ENCODE measurements at places on chromosomes 13 and 19. TPM values are rescaled to one million over a fixed set of nuclear protein-coding genes. Genes with fewer than 3 reads are reported as not detected.

DNA sequence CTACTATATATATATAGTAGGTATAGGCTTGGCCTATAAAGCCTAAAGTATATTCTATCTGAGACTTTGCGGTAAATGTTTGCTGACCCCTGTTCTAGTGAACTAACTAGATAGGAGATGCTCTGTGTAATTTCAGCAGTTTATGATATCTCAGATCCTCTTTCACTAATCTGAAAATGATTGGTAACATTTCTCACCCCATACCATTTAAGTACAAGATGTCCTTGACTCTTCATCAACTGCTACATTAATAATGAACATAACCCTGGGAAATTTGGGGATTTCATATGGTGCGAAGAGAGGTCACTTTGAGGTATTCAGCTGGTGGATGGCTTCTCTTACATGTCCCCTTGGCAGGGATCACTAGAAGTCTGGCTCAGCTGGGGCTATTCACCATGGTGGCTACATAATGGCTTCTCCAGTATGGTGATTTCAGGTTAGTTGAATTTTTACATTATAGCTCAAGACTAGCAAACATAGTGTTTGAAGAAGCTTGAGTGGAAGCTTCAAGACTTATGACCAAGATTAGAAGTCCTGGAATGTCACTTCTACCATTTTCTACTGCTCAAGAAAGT is 103.6 kb upstream of the MYCBP2 start:
- DNase-seq, result no peak
- peaks cover 11% of the 10 kb centered on the region for H3K4me1 ChIP-seq
- H3K27ac ChIP-seq, result no peak overlapping the region
- no peaks in the 10 kb centered on the region for H3K27me3 ChIP-seq
- H3K4me3 ChIP-seq, result no peak overlapping the region

- no peak for DNase-seq
- H3K4me3 ChIP-seq, result no peak overlapping the region
- no peak overlapping the region for H3K27ac ChIP-seq
- no peaks in the 10 kb centered on the region for H3K4me1 ChIP-seq
Measured at GRCh38 chr13:98427331-98427995, 149.4 kb downstream of the STK24 start.

- H3K4me3 ChIP-seq, result no peak overlapping the region
- H3K36me3 ChIP-seq, result no peaks in the 10 kb centered on the region
- no peak for DNase-seq
- no peaks in the 10 kb centered on the region for H3K4me1 ChIP-seq
- H3K27me3 ChIP-seq, result no peaks in the 10 kb centered on the region
Measured at GRCh38 chr19:54551293-54551692, 22.3 kb upstream of the LILRA2 start.

GRCh38 chr19:56109226-56109625 is 11.9 kb downstream of the ZNF787 start:
- no peaks in the 10 kb centered on the region for H3K4me1 ChIP-seq
- H3K27ac ChIP-seq, result peak overlapping the region; percentile 29
- H3K36me3 ChIP-seq, result peaks cover 11% of the 10 kb centered on the region
- no peaks in the 10 kb centered on the region for H3K27me3 ChIP-seq
- no peak for DNase-seq

DNA sequence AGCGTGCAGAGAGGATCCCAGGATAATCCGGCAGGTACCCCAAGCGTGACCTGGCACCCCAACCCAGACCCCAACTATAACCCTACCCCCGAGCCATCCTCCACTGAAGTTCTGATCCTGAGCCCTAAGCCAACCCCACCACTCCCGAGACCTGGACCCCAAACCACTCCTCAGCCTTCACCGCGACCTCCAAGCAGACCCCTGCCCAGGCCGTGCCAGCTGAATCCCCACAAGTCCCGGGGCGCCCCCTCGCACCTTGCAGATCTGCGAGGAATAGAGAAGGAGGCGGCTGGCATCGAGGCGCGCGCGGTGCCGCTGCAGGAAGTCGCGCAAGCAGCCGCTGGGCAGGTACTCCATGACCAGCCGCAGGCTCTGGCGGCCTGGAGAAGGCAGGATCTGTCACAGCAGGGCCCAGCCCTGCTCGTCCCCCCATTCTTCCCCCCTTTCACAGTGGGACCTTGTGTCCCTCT is 10.1 kb upstream of the INSL3 start:
- no peaks in the 10 kb centered on the region for H3K36me3 ChIP-seq
- H3K27ac ChIP-seq, result no peak overlapping the region
- H3K27me3 ChIP-seq, result no peaks in the 10 kb centered on the region
- H3K4me1 ChIP-seq, result no peaks in the 10 kb centered on the region

DNA sequence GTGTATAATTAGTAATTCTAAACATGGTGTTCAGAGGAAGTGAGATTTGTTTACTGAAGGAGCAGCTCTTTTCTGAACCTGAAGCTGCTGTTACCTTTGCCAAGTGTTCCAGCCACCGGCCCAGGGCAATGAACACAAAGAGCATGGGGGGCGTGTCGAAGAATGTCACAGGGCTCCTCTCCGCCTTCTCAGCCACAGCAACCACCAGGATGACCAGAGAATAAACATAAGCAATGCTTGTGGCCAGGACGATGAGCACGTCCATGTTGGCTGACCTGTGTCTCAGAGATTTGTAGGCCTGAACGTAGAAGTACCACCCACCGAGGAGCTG is 53.1 kb downstream of the ATP7B start:
- no peaks in the 10 kb centered on the region for H3K27me3 ChIP-seq
- no peak overlapping the region for H3K27ac ChIP-seq
- no peaks in the 10 kb centered on the region for H3K4me1 ChIP-seq

DNA sequence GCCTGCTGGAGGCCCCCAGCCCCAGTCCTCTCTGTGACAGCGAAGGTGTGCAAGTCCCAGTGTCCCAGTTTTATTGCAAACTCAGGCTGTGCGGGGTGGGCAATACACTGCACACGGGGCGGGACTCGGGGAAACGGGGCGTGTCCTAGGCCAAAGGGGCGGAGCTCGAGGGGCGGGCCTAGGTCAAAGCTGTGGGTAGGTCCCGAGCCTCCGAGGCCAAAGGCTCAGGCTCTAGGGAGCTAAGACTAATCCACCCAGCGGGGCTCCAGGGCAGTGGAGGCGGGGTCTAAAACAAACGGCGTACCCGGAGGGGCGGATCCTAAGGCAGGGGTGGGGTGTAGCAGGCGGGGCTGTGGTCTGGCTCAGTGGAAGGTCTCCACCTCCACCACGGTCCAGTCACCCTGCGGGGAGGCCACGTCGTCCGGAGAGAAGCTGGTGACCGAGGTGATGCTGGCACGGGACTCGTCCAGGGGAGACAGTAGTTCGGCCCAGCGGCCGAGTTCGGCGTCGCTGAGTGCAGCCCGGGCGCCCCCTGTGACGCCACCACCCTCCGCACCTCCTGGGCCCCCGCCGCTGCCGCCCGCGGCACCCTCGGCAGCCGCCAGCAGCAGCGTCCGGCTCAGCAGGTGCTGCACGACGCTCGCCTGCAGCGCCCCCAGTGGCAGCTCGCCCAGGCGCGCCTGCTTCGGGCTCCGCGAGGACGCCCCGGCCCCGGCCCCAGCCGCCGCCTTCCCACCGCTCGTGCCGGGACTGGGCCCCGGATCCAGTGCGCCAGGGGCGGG is 5.3 kb downstream of the PRR36 start:
- H3K36me3 ChIP-seq, result no peaks in the 10 kb centered on the region
- DNase-seq, result no peak
- H3K27me3 ChIP-seq, result peaks cover 61% of the 10 kb centered on the region

DNA sequence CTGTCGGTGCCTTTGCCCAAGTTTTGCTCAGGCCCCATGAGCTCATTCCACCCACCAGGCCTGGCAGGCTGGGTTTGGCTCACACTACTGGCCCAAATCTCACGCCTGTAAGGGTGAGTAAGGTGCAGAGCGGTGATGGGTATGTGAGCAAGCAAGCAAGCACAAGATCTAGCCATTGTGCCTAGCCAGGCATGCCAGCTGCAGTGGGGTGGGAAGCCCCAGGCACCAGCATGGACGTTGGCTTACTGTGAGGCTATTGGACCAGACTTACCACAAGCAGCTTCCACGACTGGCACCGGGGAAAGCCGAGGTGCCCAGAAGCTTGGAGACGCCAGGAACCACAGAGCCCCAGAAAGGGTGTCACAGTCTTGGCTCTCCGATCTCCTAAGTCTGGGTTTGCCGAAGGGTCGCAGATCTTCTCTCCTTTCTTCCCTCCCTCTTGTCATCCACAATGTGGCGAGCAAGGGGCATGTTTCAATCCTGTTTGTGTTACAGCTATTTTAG is 2659.4 kb upstream of the PCDH20 start:
- H3K4me1 ChIP-seq, result no peaks in the 10 kb centered on the region
- H3K27me3 ChIP-seq, result no peaks in the 10 kb centered on the region
- H3K27ac ChIP-seq, result no peak overlapping the region

DNA sequence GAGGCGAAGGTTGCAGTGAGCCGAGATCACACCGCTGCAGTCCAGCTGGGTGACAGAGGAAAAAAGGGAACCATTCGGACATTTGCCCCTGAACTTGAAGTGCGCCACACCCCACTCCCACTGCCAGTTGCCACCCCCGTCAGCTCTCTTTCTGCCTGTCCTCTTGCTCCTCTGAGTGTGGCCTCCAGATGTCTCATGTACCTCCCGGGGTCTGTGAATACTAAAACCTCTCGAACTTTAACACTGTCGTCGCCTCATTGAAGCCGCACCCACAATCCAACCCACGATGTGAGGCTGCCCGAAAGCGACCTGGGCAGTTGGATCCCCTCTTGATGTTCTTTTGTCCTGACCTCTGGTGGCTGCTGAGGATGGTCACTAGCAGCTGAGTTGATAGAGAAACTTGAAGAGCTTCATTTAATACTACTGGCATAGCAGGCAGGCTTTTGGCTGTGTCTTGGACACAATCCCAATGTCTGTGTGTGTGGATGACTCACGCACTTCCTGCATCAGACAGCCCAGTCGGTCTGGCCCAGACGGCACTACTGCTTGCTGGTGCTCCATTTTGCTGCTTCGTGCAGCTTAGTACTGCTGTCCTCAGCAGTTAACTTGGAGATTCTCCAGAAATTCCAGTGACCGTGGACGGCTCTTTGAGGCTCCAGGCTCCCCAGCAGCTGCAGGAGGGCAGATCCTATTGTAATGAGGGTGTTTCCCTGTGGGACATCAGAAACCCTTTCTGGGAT is 4.2 kb downstream of the FPR3 start:
- no peak overlapping the region for H3K4me3 ChIP-seq
- H3K27me3 ChIP-seq, result no peaks in the 10 kb centered on the region
- no peak overlapping the region for H3K27ac ChIP-seq
- DNase-seq, result peak; percentile 57

DNA sequence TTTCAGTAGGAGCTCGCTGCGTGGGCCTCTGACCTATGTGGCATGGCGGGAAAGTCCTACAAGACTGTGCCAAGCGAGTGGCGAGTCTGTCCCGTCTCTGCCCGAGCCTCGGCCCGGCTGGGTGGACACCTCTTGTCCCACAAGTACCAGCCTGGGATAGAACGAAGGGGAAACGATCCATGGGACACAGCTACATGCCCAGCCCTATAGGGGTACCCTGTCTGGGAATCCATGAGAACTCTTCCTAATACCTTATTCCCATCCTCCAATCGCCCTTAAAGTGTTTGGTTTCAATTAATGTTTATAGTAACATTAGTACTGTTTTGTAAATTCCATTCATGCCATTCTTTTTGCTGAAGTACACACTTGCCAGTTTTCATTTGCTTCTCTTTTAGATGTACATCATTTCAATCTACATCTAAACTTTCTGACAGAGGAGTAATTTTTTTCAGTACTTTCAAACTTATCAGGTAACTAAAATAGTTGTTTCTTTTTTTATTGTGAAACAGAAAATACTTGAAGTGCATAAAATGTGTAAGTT is 667 bp upstream of the ZNF790 start:
- no peak for DNase-seq
- H3K27me3 ChIP-seq, result no peaks in the 10 kb centered on the region
- peak overlapping the region; percentile 62 for H3K4me3 ChIP-seq
- peaks cover 66% of the 10 kb centered on the region for H3K36me3 ChIP-seq
- no peaks in the 10 kb centered on the region for H3K4me1 ChIP-seq

- H3K27ac ChIP-seq, result no peak overlapping the region
- no peak overlapping the region for H3K4me3 ChIP-seq
- no peaks in the 10 kb centered on the region for H3K27me3 ChIP-seq
- H3K4me1 ChIP-seq, result peaks cover 4% of the 10 kb centered on the region
Measured at GRCh38 chr13:36847606-36848005, 28.6 kb downstream of the RFXAP start.

GRCh38 chr19:51123381-51123800 is 1.3 kb upstream of the SIGLEC9 start:
- no peaks in the 10 kb centered on the region for H3K4me1 ChIP-seq
- peak; percentile 51 for DNase-seq
- H3K36me3 ChIP-seq, result no peaks in the 10 kb centered on the region
- peak overlapping the region; percentile 70 for H3K27ac ChIP-seq
- no peaks in the 10 kb centered on the region for H3K27me3 ChIP-seq

DNA sequence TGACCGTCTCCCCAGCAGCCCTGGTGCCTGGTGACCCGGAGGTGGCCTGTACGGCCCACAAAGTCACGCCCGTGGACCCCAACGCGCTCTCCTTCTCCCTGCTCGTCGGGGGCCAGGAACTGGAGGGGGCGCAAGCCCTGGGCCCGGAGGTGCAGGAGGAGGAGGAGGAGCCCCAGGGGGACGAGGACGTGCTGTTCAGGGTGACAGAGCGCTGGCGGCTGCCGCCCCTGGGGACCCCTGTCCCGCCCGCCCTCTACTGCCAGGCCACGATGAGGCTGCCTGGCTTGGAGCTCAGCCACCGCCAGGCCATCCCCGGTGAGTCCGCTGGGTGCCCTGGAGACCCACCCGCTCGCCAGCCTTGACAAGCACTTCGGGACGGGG is 2.2 kb downstream of the MADCAM1 start:
- H3K4me1 ChIP-seq, result peaks cover 26% of the 10 kb centered on the region
- no peak for DNase-seq
- no peaks in the 10 kb centered on the region for H3K36me3 ChIP-seq
- no peak overlapping the region for H3K27ac ChIP-seq
- no peak overlapping the region for H3K4me3 ChIP-seq

DNA sequence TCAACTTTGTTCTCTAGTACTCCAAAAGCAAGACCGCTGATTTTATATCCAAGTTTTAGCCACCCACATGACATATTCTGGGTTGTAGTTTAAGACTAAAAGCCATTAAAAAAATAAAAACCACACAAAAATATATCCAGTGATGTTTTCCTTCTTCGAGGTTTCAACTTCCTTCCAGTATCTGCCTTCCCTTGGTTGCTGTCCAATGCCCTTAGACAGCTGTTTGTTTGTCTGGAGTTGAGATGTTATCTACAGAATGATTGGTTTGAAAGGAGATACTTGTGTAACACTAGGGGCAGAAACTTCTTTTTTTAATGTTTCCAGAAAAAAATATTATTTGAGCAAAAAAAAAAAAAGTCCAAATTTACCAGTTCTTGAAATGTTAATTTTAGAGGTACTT is 591.5 kb upstream of the PCDH9 start:
- DNase-seq, result no peak
- no peaks in the 10 kb centered on the region for H3K4me1 ChIP-seq
- H3K27ac ChIP-seq, result no peak overlapping the region
- H3K36me3 ChIP-seq, result no peaks in the 10 kb centered on the region

GRCh38 chr19:41455936-41456335 is 13.0 kb downstream of the ERICH4 start:
- H3K36me3 ChIP-seq, result no peaks in the 10 kb centered on the region
- peaks cover 13% of the 10 kb centered on the region for H3K4me1 ChIP-seq
- peaks cover 14% of the 10 kb centered on the region for H3K27me3 ChIP-seq

Gene ZNF506
- total RNA-seq, result 41.0 TPM

Gene N4BP2L1
- total RNA-seq, result 31.4 TPM

Gene YJEFN3
- total RNA-seq, result 9.4 TPM

Gene C19orf81
- total RNA-seq, result not detected

Gene TMC4
- 8.8 TPM for total RNA-seq
